Uterus (tissue), 4 donors: ENCODE measurements at places on chromosomes 4 and X. TPM values are rescaled to one million over a fixed set of nuclear protein-coding genes. Genes with fewer than 3 reads are reported as not detected.

DNA sequence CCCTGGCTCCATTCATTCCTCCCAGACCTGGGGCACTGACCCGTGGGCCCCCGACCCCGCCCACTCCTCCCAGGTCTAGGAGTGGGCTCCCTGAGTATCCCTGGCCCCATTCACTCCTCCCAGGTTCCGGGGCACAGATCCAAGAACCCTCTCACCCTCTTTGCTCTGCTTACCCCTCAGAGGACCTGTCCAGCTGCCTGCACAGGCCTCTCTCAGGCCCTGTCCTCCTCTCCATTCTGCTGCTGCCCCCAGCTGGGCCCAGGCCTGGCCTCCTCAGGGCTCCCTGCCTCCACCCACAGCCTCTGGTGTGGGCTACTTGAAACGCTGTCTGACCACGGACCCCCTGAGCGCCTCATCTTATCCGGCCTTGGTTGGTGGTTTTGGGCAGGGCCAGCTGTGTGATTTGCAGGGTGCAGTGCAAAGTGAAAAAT, 217.7 kb upstream of the PSAPL1 start:
- DNase-seq = no peak

GRCh38 chrX:153055871-153056749, at the start of gene PNMA3:
Gene PNMA3, plus strand, starts transcription at chrX:153056470. Its CDS starts 586 bp downstream, at chrX:153057056.
- DNase-seq = no peak

GRCh38 chrX:7131621-7132020, 15.9 kb upstream of the STS start:
- DNase-seq = no peak

DNA sequence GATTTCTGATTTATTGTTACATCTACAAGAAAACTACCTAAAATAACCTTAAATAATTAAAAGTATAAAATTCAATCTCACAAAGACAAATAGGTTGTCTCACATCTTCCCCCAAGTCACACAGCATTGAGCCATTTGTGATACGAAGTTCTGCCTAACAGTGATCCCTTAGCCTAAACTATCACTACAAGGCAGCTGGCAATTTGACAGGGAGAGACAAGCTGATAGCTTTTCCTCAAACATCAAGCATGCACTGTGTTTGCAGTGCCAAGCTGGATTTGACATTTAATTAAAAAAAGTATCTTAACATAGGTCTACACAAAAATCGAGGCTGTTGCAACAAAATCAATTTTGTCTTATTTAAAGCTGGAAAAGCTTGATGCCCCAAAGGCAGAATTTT, 464.7 kb upstream of the TRAM1L1 start:
- DNase-seq = no peak

- DNase-seq = no peak
These were observed 183.2 kb upstream of the MAGEE2 start for GRCh38 chrX:75968293-75968692.

GRCh38 chrX:10761447-10761846, 141.1 kb upstream of the MID1 start:
- no peak for DNase-seq

DNA sequence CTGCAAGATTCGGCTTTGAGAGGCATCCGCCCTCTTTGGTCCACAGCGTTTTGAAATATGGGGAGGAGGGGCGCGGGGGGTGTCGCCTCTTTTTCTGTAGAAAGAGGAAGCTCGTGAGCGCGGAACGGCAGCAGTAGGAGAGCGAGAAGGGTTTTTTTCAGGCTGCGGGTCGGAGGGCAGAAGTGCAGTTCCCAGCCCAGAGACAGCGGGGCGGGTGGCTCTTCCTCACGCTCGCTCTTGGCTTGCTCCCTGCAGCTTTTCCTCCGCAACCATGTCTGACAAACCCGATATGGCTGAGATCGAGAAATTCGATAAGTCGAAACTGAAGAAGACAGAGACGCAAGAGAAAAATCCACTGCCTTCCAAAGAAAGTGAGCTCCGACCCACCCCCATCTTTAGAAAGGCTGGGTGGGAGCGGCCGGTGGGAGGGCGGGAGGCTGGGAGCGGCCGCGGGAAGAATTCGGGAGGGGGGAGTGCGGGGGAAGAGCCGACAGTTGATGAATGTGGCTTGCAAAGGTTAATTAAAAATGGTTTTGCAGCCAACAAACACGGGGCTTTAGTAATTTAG, 1.2 kb downstream of the TMSB4X start:
- DNase-seq = peak; percentile 48

- no peak for DNase-seq
These were observed 708.9 kb upstream of the HS3ST1 start for GRCh38 chr4:12137575-12137974.

- DNase-seq = no peak
These were observed 25.5 kb upstream of the FUNDC1 start for GRCh38 chrX:44568196-44568595.

GRCh38 chr4:78638337-78639172, 87.0 kb downstream of the ANXA3 start:
- no peak for DNase-seq

- no peak for DNase-seq
These were observed 218.8 kb downstream of the MAGEB17 start for GRCh38 chrX:16386126-16386525.

DNA sequence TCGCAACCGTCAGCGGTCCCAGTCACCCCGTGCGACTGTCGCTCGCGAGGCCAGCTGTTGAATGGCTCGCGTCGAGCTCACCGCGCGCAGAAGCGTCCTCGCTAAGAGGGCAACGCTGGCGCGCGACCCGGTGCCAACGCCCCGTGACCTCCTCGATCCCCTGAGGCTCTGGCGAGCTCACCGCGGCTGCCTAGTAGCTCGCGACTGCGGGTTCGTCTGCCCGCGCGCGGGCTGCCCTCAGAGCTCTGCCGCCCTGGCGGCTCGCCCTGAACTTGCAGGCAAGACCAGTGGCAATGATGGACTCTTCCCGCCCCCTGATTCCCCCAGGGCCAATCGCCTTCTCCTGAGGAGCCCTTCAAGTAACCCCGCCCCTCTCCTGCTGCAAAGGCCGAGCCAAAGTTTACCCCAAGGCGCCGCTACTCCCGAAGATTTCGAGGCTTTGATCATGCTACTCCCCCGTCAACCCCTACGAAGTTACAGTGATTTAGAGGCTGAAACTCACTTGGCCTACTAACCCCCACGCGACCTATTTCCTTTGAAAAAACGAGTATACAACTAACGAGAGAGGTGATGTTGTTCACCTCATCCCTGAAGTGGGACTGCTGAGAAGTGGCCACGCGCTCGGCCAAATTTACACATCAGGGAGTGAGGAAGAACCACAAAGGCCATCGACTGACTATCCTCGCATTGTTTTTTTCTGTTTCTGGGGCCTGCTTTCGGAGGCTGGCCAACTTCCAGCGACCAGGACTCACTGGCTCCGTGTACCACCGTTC, 37.5 kb downstream of the PGRMC1 start:
- DNase-seq = no peak

The PDE6B gene
- total RNA-seq = not detected

The RBMXL3 gene
- total RNA-seq = not detected

The TMPRSS11B gene
- not detected for total RNA-seq

The MAGED4 gene
- total RNA-seq = 8.6 TPM
